Hepatocyte (in vitro differentiated cells): ENCODE measurements at places on chromosomes 13 and 19. TPM values are rescaled to one million over a fixed set of nuclear protein-coding genes. Genes with fewer than 3 reads are reported as not detected.

ZNF440 gene
- 1.9 and 3.0 TPM in 2 replicates for polyA plus RNA-seq

- no peak for DNase-seq
- H3K4me1 ChIP-seq: peaks cover 4% of the 10 kb centered on the region
- H3K27me3 ChIP-seq: peaks cover 57% of the 10 kb centered on the region
Observed at GRCh38 chr13:99948907-99949678, 22.5 kb downstream of the ZIC5 start.

- H3K27me3 ChIP-seq: no peaks in the 10 kb centered on the region
- no peak for DNase-seq
- no peaks in the 10 kb centered on the region for H3K36me3 ChIP-seq
- H3K4me3 ChIP-seq: no peak overlapping the region
- H3K27ac ChIP-seq: no peak overlapping the region
- no peaks in the 10 kb centered on the region for H3K4me1 ChIP-seq
Observed at GRCh38 chr13:102212729-102213128, 189.1 kb downstream of the FGF14 start.

GRCh38 chr13:40536443-40537113 lies 129.9 kb downstream of the FOXO1 start:
- no peaks in the 10 kb centered on the region for H3K27me3 ChIP-seq
- no peaks in the 10 kb centered on the region for H3K36me3 ChIP-seq
- DNase-seq: peak; percentile 74
- peak overlapping the region; percentile 86 for H3K27ac ChIP-seq

CCDC70 gene
- polyA plus RNA-seq: 0.40 TPM in 1 of 2 replicates, not detected in the other

- no peaks in the 10 kb centered on the region for H3K27me3 ChIP-seq
- H3K27ac ChIP-seq: no peak overlapping the region
- no peak overlapping the region for H3K4me3 ChIP-seq
- H3K4me1 ChIP-seq: no peaks in the 10 kb centered on the region
Observed at GRCh38 chr13:99033814-99034213, 56.0 kb upstream of the DOCK9 start.

DNA sequence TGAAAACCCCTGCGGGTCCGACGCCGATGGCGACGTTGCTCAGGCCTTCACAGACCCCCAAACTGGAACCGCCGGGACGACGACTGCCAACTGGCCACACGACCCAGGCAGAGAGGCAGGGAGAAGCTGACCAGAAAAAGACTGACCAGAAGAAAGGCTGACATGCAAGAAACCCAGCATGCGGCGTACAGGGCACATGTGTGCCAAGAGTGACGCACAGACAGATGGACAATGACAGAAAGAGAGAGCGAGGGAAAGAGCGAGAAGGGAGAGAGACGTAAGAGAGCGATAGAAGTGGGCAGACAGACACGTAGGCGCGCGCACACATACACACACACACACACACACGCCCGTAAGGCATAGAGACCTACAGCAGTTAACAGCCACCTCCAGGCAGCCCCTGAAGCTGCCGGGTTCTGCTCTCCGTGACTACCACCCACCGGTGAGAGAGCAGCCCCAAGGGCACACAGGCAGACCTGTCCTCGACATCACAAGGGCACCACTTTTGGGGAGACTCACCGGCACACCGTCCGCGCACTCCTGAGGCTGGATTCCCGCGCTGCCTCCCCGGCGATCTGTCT lies 67.2 kb upstream of the ZNF527 start:
- DNase-seq: no peak
- H3K27ac ChIP-seq: no peak overlapping the region
- no peaks in the 10 kb centered on the region for H3K27me3 ChIP-seq
- H3K36me3 ChIP-seq: no peaks in the 10 kb centered on the region
- no peaks in the 10 kb centered on the region for H3K4me1 ChIP-seq

DNA sequence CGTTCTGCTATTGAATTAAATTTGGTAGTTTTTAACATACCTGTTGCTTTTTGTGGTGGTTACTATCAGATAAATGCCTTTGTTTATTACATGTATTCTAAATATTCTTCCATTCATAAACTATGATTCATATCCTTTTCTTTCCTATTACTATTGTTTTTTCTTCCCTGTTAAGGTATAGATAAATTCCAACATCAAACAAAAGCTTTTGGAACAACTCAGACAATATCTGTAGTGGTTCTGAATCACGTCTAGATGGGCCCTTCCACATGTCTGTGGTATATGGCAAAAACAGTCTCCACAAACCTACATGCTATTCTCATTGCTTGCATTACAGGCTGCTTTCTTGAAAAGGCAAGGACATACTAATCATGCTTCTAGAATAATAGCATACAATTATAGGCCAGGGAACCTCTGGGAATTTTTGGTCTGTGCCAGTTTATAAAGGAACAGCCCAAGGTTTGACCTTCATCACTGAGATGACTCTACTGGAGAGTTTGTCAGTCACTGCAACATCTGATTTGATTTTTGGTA lies 6.4 kb downstream of the LRCH1 start:
- DNase-seq: no peak
- H3K4me1 ChIP-seq: peaks cover 27% of the 10 kb centered on the region
- H3K27me3 ChIP-seq: no peaks in the 10 kb centered on the region
- H3K4me3 ChIP-seq: no peak overlapping the region

DNA sequence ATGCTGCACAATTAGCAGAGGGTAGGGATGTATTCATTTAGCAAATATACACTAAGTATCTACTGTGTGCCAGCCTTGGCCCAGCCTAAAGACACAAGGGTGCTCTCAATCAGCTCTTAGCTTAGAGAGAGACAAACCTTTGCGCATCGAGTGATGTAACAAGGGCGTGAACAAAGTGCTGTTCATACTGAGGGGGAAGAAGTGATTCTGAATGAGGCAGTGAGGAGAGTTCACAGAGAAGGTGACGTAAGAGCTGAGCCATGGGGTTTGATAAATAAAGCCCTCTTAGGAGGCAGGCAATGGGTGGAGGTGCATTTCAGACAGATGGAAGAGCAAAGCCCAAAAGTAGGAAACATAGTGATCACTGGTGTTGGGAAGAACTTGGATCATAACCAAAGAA lies 68.5 kb downstream of the FLT1 start:
- DNase-seq: no peak
- no peaks in the 10 kb centered on the region for H3K27me3 ChIP-seq
- H3K36me3 ChIP-seq: no peaks in the 10 kb centered on the region
- H3K27ac ChIP-seq: no peak overlapping the region
- no peaks in the 10 kb centered on the region for H3K4me1 ChIP-seq

PRSS57 gene
- polyA plus RNA-seq: 1.2 TPM in 1 of 2 replicates, not detected in the other

- no peaks in the 10 kb centered on the region for H3K27me3 ChIP-seq
- no peak overlapping the region for H3K4me3 ChIP-seq
- no peak for DNase-seq
- H3K27ac ChIP-seq: no peak overlapping the region
Observed at GRCh38 chr19:33885236-33885635, 88.6 kb downstream of the KCTD15 start.

DNA sequence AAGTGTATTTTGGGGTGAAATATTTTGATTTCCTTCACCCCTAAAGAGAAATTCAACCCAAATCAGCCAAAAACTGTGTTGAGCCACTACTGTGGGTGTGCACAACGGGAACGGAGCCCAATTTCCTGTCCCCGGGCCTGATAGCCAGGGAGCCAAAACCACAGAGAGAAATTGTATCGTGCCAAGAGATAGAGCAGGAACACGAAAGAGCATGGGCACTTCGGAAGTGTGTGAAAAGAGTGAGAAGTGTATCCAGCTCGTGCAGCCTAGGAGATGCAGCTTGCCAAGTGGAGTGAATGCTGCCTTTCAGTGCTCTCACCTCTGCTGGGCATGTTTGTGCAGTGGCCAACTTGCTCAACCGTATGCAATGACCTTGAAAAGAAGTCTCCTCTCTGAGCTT lies 19.4 kb upstream of the PLEKHF1 start:
- H3K27ac ChIP-seq: no peak overlapping the region
- DNase-seq: no peak
- no peak overlapping the region for H3K4me3 ChIP-seq
- no peaks in the 10 kb centered on the region for H3K4me1 ChIP-seq
- H3K27me3 ChIP-seq: peaks cover 6% of the 10 kb centered on the region

GRCh38 chr13:102962430-102962829 lies 103.8 kb downstream of the SLC10A2 start:
- no peaks in the 10 kb centered on the region for H3K36me3 ChIP-seq
- no peak overlapping the region for H3K4me3 ChIP-seq
- no peaks in the 10 kb centered on the region for H3K4me1 ChIP-seq
- H3K27me3 ChIP-seq: no peaks in the 10 kb centered on the region

SIGLEC8 gene
- 0.28 TPM in 1 of 2 replicates, not detected in the other for polyA plus RNA-seq

DNA sequence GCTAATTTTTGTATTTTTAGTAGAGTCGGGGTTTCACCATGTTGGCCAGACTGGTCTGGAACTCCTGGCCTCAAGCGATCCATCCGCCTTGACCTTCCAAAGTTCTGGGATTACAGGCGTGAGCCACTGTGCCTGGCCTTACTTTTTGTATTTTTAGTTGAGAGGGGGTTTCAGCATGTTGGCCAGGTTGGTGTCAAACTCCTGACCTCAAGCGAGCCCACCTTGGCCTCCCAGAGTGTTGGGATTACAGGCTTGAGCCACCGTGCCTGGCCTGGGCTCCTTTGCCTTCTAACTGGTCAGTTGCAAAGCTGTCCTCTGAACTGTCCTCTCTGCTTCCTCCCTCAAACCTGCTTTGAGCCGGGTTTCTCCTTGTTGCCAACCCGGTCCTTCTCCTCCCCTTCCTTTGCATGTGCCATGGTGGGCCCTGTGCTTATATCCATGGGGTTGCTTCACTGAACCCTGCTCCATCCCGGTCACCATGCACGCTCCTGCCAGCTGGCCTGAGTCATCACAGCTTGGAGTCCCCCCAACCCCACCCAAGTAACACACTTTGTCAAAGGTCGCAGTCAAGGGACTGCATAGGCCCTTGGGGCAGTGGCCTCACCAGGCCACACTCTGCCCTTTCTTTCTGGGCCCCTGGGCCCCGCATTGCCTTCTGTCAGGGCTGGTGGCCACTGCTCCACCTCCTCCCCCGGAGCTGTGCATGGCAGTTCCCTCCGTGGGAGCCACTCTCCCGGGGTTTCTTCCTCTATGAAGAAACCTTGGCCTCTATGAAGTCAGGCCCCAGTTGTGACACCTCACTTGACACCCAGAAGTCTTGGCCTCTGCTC lies 21.2 kb downstream of the WTIP start:
- no peak overlapping the region for H3K27ac ChIP-seq
- H3K36me3 ChIP-seq: no peaks in the 10 kb centered on the region
- no peak overlapping the region for H3K4me3 ChIP-seq

GRCh38 chr19:7214324-7215089 lies 79.7 kb downstream of the INSR start:
- H3K36me3 ChIP-seq: no peaks in the 10 kb centered on the region
- no peak for DNase-seq
- no peaks in the 10 kb centered on the region for H3K27me3 ChIP-seq
- H3K4me1 ChIP-seq: peaks cover 32% of the 10 kb centered on the region
- no peak overlapping the region for H3K4me3 ChIP-seq

- H3K36me3 ChIP-seq: no peaks in the 10 kb centered on the region
- no peaks in the 10 kb centered on the region for H3K4me1 ChIP-seq
- H3K27ac ChIP-seq: no peak overlapping the region
- H3K27me3 ChIP-seq: no peaks in the 10 kb centered on the region
- no peak for DNase-seq
Observed at GRCh38 chr13:105638426-105638825, 897.0 kb downstream of the EFNB2 start.
